ENCODE measurements at places on chromosomes 3 and 15.
A peak's percentile ranks its signal among the peaks of the same experiment; 100 is the strongest.

GRCh38 chr3:4732925-4733324 lies 239.8 kb downstream of the ITPR1 start:
- no peak for DNase-seq

DNA sequence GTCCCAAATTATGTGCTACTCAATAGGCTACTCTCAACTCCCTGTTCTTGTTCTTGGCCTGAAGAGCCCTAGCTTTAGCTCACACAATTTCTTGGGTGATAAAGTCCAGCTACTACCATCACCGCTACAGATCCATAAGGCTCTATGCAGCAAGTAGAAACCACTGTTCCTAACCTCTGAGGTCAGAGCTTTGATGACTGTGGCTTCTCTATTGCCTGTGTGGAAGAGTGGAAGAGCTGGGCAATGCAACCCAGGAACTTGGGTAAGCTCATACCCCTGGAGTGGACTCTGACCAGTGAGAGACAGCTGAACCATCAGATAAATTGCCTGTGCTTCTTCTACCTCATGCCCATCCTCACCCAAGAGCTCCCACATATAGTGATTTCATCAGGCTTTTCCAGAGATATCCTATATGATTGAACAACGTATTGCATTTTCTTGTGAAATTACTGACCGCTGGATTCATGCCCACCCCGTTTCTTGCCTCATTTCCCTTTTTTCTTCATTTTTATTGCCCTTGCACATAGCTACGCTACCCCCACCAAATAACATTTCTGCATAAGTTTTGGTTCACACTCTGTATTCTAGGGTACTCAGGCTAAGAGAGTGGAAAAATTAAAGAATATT lies 172.3 kb upstream of the MBNL1 start:
- no peak for DNase-seq

- DNase-seq = no peak
Measured at GRCh38 chr3:19002606-19003005, 145.7 kb upstream of the KCNH8 start.

GRCh38 chr15:77862651-77863104 lies 214.8 kb downstream of the TBC1D2B start:
- no peak for DNase-seq

GRCh38 chr3:129736070-129736469 lies 129.6 kb upstream of the PLXND1 start:
- no peak for DNase-seq

DNA sequence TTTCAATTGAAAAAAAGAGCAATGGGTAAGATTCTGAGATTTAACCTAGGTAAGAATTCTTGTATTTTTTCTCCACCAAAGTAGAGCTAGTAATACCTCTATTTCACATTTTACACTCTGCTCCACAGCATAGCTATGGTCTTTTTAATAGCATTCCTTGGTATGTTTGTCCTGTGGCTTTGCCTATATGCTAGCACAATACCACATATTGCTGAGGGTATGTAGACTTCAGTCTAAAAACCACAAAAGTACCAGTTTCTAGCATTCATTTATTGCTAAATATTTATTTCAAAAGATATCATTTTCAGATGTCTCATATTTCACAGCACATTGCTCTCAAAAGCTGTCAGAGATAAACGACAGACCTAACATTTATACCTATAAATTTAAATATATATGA lies 18.2 kb upstream of the EOGT start:
- DNase-seq = no peak

GRCh38 chr3:119885746-119886530 lies 104.0 kb downstream of the NR1I2 start:
- DNase-seq = no peak

- no peak for DNase-seq
Measured at GRCh38 chr3:88195951-88196434, 46.2 kb downstream of the C3orf38 start.

- DNase-seq = no peak
Measured at GRCh38 chr3:194691481-194692283, 6.0 kb downstream of the FAM43A start.

- DNase-seq = peak; percentile 27
Measured at GRCh38 chr3:18425641-18426257, 610 bp upstream of the SATB1 start.

DNA sequence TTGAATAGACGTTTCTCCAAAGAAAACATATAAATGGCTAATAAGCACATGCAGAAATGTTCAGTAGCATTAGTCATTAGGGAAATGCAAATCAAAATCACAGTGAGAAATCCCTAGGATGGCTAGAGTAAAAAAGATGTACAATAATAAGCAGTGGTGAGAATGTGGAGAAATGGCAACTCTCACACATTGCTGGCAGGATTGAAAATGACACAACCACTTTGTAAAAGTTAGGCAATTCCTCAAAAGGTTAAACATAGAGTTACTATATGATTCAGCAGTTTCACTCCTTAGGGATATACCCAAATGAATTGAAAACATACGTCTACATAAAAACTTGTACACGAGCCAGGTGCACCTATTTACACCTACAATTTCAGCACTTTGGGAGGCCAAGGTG lies 108.7 kb downstream of the ITPR1 start:
- DNase-seq = no peak

DNA sequence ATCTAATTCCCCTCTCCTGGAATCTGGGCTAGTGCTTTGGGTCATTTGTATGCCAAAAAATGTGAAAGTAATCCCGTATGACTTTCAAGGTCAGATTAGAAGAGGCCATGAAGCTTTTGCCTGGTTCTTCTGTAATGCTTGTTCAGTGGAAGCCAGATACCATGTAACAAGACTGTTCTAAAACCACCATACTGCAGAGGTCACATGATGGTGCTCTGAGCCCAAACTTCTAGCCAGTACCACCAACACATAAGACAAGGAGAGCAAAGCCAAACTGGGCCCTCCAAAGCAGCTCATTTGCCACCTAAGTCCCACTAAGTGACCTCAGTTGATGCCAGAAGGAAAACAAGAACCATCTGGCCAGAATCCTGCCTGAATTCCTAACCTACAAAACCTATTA lies 64.3 kb upstream of the MELTF start:
- no peak for DNase-seq

DNA sequence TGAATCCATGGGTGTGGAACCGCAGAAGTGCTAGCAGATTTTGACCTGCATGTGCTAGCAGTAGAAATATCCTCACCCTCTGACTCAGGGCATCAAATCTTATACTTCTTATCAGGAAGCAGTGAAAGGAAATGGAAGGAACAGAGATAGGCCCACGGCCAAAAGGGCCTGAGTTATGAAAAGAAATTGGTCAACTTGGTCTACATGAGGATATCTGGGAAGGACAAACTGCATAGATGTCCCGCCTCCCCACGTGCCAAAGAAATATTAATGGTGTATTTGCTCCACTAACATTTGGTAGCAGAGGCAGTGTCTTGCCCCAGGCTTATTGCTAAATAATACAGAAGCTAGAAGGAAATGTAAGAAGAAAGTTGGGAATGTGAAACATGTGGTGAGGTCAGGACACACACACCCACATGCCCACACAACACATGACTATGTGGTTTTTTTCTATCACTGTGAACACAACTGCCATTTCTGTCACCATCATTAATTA lies 93.6 kb upstream of the COL8A1 start:
- no peak for DNase-seq

DNA sequence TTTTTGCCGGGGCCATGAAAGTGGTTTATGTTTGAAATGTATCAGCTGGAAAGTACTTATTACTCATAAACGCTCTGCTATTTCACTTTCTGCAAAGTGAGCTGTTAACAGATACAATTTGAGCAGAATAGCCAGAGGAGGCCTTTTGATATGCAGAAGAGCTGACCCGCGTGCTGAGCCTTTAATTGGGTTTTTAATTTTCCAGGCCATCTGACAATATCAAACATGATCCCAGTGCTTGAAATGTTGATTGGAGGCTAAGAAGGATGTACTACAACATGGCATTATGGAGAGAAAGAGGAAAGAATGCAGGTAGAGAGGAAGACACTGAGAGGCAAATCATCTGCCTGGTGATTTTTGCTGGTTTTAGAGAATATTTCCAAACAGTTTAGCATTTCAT lies 261.3 kb upstream of the MEIS2 start:
- DNase-seq = no peak
